NCI-H2081 (cell line): ENCODE measurements at places on chromosomes 11 and 22.
A peak's percentile ranks its signal among the peaks of the same experiment; 100 is the strongest.

- DNase-seq: peak; percentile 17
Measured at GRCh38 chr11:16809886-16810668, 71.6 kb downstream of the C11orf58 start.

- no peak for DNase-seq
Measured at GRCh38 chr11:34529643-34530042, 16.0 kb upstream of the ELF5 start.

- DNase-seq: no peak
Measured at GRCh38 chr11:3824714-3825472, 15.9 kb downstream of the RHOG start.

GRCh38 chr11:134019500-134019899 is 49.4 kb upstream of the JAM3 start:
- DNase-seq: peak; percentile 16

GRCh38 chr22:23110922-23111527 is 30.8 kb downstream of the RSPH14 start:
- peak; percentile 19 for DNase-seq

GRCh38 chr22:46220921-46221320 is 29.2 kb downstream of the CDPF1 start:
- no peak for DNase-seq

- no peak for DNase-seq
Measured at GRCh38 chr11:44600261-44600660, 34.8 kb downstream of the CD82 start.

- no peak for DNase-seq
Measured at GRCh38 chr11:76140912-76141574, 65.3 kb downstream of the WNT11 start.

- DNase-seq: no peak
Measured at GRCh38 chr11:73942010-73942409, 8.8 kb upstream of the DNAJB13 start.

GRCh38 chr11:32430568-32431381 is 4.6 kb downstream of the WT1 start:
- no peak for DNase-seq

DNA sequence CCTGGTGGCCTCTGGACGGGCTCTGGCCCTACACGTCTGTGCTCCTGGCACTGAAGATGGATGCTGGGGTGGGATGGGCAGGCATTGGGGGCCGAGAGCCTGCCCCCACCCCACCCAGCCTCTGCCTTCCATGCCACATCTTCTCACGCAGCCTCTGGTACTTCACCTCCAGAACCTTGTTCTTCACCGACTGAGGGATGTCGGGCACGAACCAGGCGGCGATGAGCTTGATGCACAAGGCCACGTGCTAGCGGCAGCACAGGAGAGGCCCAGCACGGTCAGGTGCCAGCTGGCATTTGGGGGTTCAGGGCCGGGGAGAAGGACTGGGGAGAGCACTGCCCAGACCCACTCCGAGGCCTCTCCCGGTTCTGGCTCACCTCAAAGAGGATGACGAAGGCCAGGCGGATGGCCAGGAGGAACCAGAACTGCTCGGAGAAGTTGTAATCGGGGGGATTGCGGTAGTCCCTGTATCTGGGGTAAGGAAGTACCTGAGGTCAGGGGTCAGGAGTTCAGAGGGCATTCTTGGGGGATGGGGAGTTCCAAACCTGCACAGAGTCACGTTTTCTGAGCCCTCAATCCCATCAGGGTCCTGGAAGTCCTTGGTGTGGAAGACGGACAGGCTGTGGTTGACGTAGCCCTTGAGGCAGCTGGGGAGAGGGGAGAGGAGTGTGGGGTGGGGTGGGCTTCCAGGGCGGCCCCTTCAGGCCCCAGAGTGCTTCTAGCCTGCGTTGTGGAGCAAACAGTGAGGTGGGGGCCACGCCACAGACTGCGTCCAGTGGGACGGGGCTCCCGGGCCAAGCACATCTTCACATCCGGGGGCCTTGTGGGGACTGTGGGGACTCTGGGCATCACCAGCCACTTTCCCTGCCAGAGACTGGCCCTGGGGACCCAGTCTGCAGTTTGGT is 3.8 kb upstream of the SIGIRR start:
- DNase-seq: no peak

- no peak for DNase-seq
Measured at GRCh38 chr22:47054231-47055072, 292.0 kb downstream of the TBC1D22A start.

GRCh38 chr11:119307219-119307618 is 9.7 kb downstream of the MCAM start:
- no peak for DNase-seq

- peak; percentile 66 for DNase-seq
Measured at GRCh38 chr11:116224154-116224888, 548.5 kb downstream of the BUD13 start.

DNA sequence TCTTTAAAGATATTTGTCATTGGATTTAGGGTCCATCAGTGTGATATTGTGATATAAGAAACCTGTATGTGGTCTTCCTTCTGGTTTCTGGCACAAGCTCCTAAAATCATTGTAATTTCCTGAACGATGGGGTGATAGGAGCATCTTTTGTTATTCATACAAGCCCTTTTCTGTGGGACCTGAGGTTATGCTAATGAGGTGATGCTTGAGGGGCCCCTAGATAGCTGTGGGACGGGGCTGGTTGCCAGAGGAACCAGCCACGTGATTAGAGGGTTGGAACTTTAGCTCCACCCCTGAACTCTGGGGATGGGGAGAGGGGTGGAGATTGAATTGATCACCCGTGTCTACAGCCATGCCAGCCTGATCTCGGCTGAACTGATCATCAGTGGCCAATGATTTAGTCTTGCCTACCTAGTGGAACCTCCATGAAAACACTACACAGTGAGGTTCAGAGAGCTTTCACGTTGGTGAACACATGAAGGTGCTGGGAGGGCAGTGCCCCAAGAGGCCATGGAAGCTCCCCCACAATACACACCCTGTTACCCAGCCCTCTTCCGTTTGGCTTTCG is 62.8 kb downstream of the BCR start:
- DNase-seq: no peak

- DNase-seq: no peak
Measured at GRCh38 chr11:86365546-86365945, 9.1 kb upstream of the CCDC81 start.

GRCh38 chr11:122322329-122322728 is 206.3 kb upstream of the BLID start:
- no peak for DNase-seq

DNA sequence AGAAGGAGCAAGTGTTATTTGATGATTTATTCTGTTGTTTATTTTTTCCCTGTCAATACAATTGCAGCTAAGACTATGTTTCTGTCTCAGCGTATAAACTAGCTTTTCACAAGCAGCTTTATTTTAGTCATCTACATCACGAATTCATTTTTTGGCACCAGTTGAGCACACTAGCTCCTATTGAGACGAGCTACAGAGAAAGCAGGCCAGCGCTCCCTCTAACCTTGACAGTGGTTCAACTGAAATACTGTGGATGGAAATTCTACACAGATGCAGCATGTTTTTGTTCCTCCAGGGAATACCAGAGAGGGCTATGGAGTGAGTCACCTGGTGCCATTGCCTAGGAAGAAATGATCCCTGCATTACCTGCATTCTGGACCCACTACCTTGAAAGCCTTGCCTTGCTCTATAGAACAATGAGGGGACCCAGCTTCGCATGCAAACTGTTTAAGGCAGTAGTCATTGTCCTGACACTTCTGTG is 108.2 kb upstream of the ARHGAP42 start:
- DNase-seq: no peak

- DNase-seq: no peak
Measured at GRCh38 chr11:122104341-122104740, 11.7 kb downstream of the BLID start.

DNA sequence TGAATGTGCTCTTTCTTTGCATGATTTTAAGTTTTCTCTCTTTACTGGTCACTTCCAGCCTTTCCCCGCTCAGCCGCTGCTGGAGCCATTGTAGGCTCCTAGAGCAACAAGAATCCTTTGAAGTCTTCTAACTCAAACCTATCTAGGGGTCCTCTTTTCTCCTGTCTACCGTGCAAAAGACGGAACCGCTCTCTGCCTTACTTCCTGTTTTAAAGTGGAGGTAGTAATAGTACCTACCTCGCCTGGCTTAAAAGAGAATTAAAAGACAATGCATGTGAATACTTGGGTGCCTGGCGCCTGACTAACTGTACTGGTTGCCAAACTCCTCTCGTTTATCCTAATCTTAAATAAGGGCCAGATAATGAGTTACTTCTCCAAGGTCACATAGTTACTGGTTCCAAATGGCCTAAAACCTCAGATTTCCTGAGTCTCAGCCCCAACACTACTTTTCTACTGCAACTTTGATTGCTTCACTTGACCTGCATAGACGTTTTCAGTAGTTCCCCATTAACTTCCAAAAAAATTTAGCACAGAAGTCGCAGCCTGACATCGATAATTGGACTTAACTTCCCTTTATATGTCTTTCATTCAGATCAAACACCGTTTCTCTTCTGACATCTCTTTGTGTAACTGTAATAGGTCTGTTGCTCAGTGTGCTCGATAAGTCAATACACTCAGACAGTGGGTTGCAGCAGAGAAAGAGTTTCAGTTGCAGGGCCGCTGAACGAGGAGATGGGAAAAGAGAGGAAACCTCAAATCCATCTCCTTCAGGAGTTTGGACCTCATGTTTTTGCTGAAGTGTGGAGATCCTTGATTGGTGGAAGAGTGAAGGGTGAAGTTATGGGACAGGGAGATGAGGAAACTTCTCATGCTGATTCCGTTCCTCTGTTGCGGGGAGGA is 891 bp downstream of the SAMM50 start:
- peak; percentile 2 for DNase-seq

DNA sequence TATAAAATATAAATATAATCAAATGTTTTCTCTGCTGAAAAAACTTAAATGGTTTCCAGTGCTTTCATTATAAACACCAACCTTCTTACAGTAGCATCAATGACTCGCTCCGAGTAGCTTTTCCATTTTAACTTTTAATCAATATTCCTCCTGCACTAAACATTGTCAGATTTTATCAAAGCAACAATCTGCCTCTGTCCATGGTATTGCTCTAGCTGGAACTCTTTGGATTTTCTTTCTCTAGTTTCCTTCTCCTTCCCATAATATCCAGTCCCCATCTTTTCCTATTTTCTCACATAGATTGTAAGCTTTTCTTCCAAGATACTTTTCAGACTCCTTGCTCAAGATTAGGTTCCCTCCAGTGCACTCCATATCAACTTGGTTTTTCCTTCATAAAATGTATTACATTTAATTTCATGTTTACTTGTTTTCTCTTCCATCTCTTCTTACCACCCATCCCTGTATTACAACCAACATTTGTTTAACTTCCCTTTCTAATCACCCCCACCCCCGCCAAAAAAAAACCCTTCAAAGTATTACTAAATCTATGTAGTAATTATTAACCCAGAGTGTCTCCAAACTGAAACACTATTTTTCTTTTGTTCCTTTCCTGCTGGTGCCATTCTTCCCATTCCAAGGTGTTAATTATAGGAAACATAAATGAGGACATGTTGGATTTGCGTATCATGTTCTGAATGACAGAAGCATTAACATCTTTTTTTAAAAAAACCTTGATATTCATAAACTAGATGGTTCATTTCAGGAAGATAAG is 716.5 kb downstream of the NELL1 start:
- DNase-seq: no peak

GRCh38 chr11:10236840-10237239 is 57.2 kb downstream of the SBF2 start:
- DNase-seq: no peak

DNA sequence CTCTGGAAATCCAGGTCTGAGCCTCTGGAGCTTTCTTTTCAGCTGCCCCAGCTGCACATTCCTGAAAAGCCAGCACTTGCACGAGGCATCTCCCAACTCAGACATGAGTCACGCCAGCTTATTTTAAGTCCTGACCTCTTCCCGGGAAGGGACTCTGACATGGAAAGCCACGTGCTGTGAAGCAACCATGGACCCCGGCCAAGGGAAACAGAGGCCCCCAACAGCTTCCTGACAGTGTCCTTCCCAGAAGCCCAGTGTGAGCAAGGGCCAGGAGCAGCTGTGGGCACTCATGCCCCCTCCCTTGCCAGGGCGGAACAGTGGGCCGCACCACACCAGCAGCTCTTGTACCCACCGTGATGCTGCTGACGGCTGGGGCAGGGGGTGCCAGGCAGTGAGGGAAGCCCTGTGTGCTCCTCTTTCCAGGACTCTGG is 118.8 kb upstream of the CADM1 start:
- no peak for DNase-seq

GRCh38 chr22:27377501-27378295 is 423.9 kb downstream of the MN1 start:
- DNase-seq: peak; percentile 69

GRCh38 chr11:93073508-93074280 is 104.2 kb downstream of the MTNR1B start:
- DNase-seq: no peak

DNA sequence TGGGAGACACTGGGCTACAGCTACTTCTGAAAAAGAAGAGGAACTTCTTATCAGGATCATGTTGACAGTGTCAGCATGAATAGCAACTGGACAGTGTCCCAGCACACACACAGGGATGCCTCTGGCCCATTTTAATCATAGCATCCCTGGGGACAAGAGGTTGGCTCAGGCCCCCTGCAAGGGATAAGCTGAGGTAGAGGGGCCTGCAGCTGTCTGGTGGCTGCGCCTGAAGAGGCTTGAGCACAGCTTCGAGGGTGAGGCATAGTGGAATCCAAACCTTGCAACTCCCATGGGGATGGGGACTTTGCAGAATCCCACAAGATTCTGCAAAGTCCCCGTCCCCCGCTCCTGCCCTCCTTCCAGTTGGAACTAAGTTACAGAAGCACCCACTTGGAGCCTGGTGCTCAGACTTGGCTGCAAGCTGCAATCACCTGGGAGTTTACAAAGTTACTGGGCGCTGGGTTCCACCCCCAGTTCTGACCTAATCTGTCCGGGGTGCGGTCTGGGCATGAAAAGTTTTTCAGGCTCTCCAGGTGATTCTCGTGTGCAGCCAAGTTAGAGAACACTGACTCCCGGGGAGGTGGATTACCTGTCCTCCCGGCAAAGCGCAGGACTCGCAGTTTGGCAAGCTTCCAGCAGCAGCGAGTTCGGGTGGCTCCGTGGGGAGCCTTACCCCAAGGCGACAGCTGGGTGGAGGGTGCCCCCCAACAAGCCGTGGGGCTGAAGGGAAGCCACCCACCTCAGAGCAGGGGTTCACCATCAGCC is 16.0 kb upstream of the LINC01488 start:
- DNase-seq: no peak
